ENCODE measurements at places on chromosomes 12 and 14.

DNA sequence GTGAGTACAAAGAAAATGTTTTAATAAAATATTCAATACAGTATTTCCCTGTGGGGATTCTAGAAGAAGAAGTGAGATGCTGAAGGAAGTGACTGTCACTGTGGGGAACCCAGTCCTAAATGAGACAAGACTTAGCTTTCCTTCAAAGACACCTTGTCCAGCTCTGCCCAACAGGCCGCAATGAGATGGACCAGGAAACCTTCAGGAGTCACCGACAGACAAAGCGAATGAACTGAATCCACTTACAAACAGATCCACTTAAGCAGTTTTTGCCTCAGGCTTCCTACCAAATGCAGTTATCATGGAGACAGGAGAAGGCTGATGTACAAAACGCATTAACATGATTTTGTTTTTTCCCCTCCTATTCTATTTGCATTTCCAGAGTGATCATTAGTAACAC is 9.6 kb downstream of the KCNJ8 start:
- DNase-seq, result no peak

DNA sequence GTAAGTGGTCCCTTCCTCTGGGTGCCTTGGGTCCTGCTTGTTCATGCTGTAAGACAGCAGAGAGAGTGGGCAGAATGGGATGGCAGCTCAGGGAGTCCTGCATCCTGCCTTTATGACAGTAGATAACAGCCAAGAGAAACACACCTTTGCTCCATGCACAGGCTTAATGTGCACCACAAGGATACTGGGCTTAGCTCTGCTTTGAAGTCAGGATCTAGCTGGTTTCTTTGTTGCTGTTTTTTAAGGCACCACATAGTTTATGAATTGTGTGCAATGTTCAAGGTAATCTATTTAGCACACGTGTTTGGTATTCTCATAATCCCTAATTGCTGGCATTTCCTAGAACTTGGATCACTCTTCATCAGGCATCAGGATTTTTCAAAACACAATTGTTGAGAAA is 239.5 kb upstream of the DCN start:
- no peak for DNase-seq

- DNase-seq, result no peak
Observed at GRCh38 chr12:21483531-21483930, 17.9 kb downstream of the RECQL start.

DNA sequence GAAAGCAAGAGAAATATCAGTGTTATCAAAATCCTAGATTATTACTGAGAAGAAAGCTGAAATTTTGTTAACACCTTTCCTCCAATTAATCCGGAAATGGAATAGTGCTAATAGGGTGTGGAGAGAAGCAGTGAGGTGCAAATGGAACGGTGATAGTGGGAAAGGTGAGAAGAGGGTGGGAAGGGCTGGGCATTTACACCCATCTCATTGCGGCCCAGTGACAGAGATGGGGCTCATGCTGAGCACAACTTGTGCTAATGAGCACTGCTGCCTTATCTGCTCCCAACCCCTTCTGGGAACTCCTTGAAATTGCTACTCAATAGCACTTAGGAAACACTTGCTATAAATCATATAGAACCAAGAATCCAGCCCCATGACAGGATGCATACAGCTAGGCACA is 94.4 kb downstream of the PTPRR start:
- no peak for DNase-seq

Measured in GM12878 (cell line).